ENCODE measurements at places on chromosomes 2 and 18.

DNA sequence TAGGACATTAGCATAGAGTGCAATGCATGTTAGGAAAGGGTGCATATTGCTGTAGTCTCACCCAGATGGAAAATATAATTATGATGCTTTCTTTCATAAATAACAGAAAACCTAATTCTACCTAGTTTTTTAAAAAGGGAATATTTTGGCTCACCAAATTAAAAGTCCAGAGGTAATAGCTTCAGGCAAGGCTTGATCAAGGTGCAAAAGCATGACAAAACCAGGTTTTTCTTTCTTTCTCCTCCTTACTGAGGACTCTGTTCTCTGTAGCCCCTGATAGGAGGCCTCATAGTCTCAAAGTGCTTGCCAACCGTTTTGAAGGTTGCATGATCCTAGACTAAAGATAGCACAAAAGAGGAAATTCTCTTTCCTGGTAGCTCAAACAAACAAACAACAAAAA lies 349.9 kb downstream of the CTNNA2 start:
- no peak for DNase-seq

- DNase-seq: no peak
These were observed 36.6 kb downstream of the CAMKMT start for GRCh38 chr2:44398243-44398897.

DNA sequence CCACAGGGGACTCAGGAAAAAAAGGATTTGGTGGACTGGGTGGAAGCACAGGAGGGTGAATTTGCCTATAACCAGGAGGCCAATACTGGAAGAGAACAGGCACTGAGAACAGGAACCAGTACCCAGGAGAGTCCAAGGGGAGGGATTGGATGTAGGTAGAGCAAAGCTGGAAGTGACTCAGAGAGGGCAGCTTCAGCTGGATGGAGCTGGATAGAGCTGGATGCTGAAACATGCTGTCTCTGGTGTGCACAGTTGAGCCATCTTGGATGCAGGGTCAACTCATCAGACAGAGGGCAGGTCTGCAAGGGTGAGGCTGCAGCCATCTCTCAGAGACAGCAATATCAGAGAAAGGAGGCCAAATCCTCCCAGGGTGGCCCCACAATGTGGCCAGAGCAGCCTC lies 134.0 kb downstream of the GALNT14 start:
- DNase-seq: no peak

DNA sequence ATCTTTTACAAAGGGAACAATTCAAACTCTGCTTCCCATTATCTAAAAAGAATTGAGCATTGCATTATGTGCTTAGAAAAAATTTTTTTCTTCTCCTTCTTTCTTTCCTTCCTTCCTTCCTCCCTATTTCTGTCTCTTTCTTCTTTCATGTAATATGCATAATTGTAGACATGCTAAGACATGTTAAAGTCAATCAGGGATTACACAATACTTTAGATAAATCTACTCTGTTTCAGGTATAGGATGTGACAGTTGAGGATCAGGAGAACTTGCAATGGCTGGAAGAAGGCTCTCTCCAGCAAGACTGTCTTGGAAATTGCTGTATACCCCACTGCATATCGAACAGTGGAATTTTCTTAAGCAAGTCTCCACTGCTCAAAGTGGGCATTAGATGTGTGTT lies 9.0 kb upstream of the SPAG16 start:
- no peak for DNase-seq

- no peak for DNase-seq
These were observed 14.0 kb upstream of the IMP4 start for GRCh38 chr2:130328710-130329109.

- no peak for DNase-seq
These were observed 5.0 kb upstream of the DNPEP start for GRCh38 chr2:219392754-219393153.

DNA sequence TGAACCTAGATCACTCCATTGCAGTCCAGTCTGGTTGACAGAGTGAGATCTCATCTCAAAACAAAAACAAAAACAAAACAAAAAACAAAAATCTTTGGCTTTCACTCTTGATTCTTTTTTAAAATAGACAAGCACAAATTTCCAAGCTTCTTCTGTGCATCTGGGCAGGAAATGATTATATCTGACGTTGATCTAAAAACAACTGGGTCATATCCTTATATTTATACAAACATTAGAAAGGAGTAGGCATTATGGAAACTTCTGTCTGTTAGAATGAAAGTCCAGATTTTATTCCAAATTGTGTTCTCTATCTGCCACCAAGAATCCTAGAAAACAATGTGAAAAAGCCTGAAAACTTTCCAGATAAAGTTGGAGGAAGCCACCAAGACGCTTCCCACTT lies 26.2 kb upstream of the PMAIP1 start:
- no peak for DNase-seq

- DNase-seq: no peak
These were observed 318.7 kb downstream of the CELF4 start for GRCh38 chr18:37246779-37247340.

Measured in hepatocyte (in vitro differentiated cells).